Stimulated activated CD4-positive, alpha-beta T cell treated with anti-CD3 and anti-CD28 coated beads, Interleukin-15, amount 100 ng/mL, for 24 hours (primary cell): ENCODE measurements at places on chromosomes 16 and 17.

DNA sequence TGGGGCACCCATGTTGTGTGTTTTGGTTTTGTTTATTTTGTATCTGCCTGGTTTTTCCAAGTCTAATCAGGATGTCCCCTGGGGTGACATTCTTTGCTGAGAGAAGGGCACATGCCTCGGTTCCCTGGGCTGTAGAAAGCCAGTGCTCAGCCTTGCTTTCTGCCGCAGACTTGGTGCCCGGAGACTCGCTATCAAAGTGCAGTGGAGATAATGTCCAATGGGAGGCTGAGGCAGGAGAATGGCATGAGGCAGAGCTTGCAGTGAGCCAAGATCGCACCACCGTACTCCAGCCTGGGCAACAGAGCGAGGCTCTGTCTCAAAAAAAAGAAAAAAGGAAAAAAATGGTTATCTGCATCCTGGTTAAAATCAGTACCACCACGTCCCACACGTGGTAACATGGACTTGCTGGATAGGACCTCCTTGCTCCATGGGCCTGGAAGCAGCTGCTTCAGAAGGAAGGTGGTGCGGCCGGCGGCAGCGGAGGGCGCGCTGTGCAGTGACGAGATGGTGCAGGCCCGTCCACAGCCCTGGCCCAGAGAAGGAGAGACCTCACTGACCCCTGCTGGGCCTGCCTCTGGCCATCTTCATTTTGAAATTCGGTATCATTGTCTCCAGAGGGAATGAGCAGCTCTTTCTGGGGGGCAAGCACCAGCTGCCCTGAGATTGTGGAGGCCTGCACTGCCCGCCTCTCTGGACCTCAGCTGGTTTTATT is 19.3 kb upstream of the IL17C start:
- DNase-seq, result no peak

DNA sequence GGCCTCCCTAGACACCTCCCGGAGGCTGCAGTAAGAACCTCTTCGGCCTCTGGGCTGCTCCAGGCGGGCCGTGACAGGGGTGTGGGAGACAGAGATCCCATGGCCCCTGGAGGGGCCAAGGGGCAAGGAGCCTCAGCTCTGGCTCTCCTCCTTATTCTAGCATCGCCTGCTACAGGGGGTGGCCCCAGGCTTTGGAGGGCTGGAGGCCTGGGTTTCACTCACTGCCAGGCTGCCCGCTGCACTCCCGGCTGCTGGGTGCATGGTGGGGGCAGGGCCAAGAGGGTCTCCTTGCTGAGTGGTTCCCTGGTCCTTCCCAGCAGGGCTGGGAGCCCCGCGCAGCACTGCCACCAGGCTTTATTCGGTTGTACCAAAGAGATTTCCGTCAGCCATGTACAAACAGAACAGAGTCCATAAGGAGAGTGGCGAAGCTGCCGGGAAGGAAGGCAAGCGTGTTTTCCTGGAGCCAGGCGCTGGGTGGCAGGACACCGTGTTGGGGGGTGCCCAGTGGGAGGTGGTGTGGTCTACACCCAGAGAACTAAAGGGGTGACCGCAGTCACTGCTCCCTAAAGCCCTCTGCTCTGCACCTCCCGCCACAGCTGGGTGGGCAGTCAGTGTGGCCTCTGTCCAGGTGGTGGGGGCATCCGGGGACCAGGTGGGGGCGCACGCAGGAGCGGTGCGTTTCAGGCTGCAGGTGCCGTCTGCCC is 2.0 kb downstream of the NPB start:
- DNase-seq, result no peak

DNA sequence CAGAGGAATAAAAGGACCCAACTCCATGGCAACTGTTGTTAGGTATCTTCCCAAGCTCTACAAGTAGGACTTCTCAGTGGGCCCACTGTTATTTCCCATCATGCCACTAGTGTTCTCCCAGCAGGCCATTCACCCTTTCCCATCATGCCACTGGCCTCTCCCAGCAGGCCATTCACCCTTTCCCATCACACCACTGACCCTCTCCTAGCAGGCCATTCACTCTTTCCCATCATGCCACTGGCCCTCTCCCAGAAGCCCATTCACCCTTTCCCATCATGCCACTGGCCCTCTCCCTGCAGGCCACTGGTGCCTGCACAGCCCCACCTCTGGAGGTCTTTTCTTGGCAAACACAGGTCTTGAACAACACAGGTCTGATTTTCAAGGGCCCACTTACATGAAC is 36.3 kb downstream of the IFT140 start:
- DNase-seq, result no peak

DNA sequence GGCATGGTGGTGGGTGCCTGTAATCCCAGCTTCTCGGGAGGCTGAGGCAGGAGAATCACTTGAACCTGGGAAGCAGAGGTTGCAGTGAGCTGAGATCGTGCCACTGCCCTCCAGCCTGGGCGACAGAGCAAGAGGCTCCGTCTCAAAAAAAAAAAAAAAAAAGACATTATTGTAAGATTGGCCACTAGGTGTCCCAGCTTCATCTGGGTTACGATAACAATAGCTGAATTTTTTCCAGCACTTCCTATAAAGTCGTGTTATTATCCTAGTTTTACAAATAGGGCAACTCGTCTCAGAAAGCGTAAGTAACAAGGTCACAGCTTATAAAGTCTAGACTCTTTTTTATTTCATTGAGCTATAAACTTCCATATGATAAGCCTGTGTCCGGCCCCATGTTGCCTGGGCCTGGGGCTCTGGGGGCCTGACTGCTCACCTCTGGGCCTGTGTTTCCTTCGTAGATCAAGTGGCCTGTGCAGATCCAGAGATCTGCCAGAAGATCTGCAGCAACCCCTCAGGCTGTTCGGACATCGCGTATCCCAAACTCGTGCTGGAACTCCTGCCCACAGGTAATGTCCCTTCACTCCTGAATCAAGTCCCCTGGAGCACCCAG is 60.5 kb downstream of the SLC5A11 start:
- no peak for DNase-seq

- no peak for DNase-seq
Measured at GRCh38 chr17:15501793-15502192, 34.4 kb upstream of the CDRT4 start.

DNA sequence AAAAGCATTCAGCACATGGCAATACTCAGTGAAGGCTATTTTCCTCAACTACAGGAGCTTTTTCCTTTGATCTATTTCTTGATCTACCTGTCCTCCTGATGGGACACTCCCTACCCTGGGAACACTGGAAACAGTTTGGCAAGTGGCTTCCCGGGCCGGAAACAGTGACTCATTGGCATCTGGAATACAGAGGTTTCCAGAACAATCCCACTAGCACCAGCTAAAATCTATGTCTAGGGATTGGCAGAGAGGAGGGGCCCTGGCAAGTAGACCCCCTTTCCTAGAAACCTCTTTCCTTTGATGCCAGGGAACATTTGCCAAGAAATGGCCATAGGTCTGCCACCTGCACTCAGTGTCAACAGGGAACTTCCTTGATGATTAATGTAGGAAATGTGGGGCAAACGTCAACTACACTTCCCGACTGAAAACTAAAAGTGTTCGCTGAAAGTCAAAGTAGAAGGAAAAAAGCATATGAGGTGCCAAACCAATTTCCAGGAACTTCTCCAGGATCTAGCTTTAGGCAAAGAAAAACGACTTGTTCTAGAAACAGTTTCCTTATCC is 30.4 kb upstream of the FBXW10B start:
- no peak for DNase-seq

- no peak for DNase-seq
Measured at GRCh38 chr17:32970281-32970680, 21.4 kb upstream of the SPACA3 start.

DNA sequence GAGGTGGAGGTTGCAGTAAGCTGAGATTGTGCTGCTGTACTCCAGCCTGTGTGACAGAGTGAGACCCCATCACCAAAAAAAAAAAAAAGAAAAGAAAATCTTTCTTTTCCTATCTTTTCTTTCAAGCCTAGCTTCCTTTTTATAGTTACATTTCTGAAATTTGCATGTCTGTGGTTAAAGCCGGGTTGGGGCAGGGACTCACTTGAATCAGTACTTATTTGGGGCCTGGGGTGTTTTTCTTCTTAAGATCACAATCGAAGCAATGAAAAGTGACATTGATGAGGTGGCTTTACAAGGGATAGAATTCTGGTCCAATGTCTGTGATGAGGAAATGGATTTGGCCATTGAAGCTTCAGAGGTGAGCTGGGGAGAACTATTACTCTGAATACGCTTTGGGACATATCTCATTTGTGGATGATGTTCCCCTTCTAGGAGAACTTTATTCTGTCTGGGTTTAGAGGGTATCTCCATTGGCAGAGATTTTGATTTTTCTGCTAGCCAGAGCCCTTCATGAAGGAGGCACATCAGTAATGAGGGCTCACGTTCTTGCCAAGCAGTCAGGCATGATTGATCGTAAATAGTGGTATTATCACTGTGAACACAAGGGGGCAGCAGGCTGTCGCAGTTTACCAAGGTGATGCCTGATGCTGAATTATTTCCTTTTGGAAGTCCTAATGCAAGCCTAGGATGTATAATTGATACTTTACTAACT is 14.3 kb downstream of the KPNB1 start:
- DNase-seq, result peak; percentile 66

DNA sequence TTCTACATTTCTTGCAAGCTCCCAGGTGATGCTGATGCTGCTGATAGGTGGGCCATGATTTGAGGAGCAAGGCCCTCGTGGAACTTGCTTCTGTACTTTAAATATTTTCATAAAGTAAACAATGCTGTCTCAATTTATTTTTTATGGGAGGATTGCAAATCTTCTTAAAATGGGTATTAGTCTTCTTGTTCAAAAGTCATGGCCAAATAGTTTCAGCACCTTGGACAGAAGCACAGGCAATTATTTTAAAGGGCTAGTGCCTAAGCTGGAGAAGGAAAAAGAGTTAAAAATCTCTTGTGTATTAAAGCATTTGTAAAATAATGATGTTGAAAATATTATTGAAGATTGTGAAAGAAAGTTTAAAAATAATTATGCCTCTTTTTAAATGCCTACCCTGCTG is 50.5 kb downstream of the GPR139 start:
- no peak for DNase-seq

DNA sequence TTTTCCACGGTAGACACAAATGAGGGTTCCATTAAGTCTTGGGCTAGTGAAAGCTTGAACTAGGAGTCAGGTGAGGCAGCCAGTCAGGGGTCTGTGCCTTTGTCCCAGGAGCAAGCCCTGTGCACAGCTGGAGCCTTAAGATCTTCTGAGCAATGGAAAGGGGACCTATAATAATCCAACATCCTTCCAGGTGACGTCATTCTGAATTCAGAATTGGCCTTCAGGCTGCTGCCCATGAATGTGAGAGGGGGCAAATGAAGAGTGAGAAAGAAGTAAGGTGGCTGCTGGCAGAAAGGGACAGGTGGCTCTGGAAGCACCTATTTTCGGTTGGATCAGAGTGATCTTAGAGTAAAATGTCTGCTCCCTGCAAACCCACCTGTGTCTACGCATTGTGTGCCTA is 488.1 kb upstream of the CDH5 start:
- DNase-seq, result no peak

GRCh38 chr16:13076878-13077277 is 175.5 kb downstream of the SHISA9 start:
- DNase-seq, result no peak

- no peak for DNase-seq
Measured at GRCh38 chr17:65914784-65915342, 277.1 kb downstream of the CEP112 start.

- no peak for DNase-seq
Measured at GRCh38 chr17:3906881-3907280, 9.4 kb downstream of the P2RX1 start.

DNA sequence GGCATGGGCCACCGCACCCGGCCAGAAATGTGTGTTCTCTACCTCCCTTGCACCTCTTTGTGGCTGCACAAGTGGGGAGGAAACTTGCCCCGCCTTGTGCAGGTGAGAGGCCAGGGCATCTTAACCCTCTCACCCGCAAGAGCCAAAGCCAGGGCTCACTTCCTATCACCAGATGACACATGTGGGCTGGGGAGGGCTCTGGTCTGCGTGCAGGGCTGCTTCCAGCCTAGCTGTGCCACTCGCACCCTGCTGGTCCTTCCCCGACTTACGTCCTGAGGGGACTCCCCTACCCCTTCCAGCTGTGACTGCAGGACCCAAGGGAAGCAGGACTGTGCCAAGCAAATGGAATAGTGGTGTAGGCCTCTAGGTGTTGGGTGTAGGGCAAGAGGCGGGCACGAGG is 6.9 kb downstream of the MIEF2 start:
- no peak for DNase-seq

DNA sequence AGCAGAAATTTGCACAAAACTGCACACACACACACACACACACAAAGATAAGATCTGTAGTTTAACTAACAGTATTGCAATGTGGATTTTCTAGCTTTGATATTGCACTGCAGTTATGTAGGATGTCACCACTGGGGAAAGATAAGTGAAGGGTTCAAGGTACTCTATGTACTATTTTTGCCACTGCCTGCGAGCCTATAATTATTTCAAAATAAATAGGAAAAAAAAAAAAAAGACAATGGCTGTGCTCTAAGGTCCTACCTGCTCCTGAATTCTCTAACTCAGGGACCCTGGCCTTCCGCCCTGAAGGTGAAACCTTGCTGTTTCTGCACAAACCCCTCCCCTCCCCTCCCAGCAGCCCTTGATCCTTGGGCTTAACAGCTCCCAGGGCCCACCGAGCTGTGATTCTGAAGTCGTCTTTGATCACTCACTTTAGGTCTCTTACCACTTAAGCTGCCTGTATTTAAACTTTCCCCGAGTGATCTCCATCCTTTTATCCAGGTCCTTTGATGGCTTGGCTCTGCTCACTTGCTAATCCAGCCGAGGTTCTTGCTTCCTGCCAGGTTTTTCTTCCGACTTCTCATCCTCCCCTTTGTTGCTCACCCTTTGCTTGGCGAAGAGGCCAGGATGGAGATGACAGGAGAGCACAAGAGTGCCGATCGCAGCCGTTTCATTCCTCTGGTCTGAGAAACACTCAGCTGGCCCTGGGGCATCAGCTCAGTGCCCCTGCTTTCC is 37.7 kb downstream of the TMEM114 start:
- no peak for DNase-seq
